ENCODE measurements at places on chromosomes 7 and 10. TPM values are rescaled to one million over a fixed set of nuclear protein-coding genes. Genes with fewer than 3 reads are reported as not detected.

DNA sequence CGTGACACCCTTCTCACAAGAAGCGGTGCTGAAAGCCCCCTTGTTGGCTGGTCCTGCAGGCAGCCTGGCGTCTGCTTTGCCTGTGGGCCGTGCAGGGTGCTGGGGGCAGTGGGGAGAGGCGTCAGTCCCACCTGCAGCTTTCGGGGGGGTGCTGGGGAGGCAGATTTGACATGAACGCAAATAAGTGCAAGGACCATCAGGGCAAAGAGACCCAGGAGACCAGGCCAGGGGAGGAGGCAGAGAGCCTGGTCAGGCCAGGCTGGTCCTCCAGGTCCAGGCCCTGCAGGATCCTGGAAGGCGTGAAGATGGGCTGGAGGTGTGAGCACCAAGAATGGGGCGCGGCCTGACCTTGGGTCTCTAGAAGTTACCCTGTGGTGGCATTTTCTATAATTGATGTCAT lies 81.6 kb downstream of the MGMT start:
- no peak for DNase-seq

The CLDN4 gene
- total RNA-seq = 216 TPM

DNA sequence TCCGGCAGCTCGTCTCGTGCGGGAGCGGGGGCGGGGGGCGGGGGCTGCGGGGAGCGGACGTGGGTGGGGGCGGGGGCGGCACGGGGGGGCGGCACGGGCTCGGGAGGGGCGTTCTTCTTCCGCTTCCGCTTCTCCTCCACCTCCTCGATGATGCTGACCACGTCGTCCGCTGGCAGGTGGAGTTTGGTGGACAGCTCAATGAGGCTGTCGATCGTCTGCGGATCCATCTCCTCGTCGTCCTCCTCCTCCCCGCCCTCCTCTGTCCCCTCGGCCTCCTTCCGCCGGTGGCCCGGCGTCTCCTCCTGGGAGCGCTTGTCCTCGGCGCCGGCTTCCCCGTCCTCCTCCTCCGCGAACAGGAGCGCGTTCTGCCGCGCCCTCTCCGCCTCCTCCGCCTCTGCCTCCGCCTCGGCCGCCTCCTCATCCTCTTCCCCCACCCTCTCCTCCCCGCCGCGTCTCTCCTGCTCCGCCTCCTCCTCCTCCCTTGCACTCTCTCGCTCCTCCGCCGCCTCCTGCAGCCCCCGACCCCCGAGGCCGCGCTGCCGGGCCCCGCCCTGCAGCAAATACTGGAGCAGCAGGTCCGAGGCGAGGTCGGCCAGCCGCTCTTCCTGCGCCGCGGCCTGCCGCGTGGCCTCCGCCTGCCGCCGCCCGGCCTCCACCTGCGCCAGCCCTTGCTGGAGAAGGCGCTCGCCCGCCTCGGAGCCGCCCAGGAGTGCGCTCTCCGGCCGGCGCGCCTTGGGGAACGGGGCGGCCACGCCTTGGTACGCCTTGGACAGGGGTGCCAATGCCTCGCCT lies 1.9 kb downstream of the VGF start:
- no peak for DNase-seq

DNA sequence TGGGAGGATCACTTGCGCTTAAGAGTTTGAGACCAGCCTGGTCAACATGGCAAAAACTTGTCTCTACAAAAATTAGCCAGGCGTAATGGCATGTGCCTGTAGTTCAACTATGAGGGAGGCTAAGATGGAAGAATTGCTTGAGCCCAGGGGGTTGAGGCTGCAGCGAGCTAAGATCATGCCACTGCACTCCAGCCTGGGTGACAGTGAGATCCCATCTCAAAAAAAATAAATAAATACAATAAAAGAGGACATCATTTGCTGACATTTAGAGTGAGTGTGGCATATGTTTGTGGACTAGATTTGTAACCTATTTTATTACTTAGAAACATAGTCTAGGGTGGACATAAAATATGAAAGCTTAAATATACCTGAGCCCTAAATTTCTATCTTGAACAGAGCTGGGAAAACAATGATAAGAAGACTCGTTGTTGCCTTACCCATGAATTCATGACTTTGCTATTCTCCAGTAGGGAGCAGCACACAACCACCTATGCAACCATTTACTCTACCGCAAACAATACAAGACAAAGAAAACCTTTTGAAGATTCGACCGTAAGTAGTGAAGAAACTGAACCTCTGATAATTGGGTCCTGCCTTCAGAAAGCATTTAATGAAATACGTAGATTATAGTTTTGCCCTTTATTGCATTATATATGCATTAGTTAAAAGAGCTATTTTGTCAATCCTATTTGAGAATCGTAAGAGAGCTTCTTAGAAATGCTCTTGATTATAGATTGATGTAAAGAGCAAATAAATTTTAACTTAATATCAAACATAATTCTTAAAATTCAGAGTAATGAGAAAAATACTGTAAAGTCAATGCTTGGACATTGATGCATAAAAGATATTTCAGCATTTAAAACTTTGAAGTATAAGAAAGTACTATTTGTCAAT lies 83.5 kb downstream of the GNAT3 start:
- peak; percentile 24 for DNase-seq

DNA sequence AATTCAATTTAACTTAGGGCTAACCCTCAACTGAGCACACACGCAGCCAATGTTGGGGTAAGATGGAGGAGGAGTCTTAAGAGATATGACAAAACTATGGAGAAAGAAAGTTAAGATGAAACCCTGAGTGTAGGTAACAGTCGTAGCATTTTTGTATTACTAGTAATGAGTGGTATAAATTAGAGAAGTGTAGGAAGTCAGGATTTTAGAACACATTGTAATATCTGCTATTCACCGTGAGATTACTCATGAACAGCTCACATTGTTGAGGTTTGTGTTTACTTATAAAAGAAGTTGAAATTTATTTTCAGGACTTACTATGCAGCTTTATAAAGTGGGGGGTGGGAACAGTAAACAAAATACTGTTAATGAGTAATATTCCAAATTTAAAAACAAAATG lies 107.2 kb downstream of the ARHGAP21 start:
- no peak for DNase-seq

GRCh38 chr7:48424731-48425130 lies 253.5 kb downstream of the ABCA13 start:
- no peak for DNase-seq

DNA sequence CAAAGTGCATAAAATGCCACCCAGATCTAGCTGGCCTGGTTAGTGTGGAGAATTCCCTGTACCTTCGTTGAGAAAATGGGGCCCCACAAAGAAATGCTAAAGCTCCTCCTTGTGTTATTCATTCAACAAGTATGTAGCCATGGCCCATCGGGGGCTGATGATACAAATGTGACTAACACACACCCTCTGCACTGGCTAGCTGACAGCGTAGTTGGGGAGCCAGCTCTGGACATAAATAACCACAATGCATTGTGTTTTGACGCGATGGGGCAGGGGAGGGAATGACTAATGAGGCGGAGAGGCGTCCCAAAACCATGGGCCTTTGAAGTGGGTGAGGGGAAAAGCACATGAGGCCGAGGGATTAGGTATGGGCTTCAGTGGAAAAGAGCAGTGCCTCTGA lies 28.2 kb upstream of the ASL start:
- no peak for DNase-seq

The RADIL gene
- total RNA-seq = 12.0 TPM

DNA sequence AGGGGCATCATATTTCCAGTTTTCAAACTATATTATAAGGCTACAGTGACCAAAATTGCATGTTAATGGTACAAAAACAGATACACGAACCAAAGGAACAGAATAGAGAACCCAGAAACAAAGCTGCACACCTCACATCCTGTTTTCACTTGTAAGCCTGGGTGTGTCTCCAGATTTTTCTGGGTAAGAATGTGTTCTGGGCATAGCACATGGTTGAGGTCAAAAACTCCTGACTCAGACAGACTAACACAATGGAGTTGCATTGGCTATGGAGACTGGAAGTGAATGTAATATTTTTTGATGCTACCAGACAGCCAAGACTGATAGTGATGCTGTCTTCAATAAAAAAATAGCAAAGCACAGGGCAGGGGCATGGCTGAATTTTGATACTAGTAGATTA lies 1175.2 kb downstream of the NXPH1 start:
- DNase-seq = no peak

The PALD1 gene
- total RNA-seq = 6.6 TPM

- DNase-seq = no peak
Measured at GRCh38 chr10:5584895-5585516, 60.2 kb downstream of the CALML3 start.

DNA sequence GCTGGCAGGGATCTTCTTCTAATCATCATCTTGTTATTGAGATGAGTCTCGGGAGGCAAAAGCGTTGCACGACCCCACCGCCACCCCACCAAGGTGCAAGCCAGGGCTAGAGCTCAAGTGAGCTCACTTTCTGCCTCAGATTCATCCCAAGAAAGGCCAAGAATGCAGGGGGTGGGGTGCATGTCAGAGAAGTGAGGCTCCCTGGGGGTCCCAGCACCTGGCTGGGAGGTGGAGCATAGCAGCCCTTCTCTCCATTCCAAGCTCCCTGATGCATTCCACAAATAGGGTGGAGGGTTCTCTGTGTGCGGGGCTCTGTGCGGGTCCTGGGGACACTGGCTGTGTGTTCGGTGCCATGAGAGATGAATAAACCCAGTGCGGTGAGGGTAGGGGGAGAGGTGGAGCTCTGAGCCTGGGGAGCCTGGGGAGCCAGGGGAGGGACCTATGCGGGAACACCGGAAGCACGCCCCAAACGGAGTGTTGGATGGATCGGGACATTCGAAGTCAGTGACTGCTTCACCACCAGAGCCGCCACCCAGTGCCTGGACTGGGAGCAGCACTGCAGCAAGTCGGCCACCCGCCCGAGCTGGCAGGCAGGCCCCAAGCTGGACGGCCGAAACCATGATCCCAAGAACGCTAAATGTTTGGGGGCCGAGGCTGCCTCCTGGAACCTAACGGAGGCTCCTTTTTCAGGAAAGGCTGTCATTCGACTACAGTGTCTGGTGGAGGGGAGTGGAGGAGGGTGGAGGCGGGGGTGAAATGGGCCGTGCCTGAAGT lies 17.9 kb upstream of the HMX3 start:
- no peak for DNase-seq

GRCh38 chr10:119734396-119735332 lies 8.8 kb downstream of the INPP5F start:
- DNase-seq = no peak

DNA sequence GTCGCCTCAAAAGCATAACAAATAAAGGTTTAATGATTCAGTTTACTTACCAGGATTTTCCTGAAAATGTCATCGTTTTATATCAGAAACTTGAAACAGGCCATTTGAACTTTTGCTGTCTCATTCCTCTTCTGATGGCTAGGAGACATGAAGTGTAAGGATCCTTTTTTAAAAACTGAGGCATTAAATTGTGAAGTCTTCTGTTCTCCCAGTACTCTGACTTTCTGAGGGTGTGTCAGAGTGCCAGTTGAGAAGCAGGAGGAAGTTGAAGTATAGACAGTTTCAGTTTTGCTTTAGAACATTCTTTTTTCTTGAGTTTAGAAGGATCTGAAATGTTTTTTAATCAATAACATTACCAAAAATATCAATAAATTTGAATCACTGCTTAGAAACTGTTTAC lies at the start of gene SAMD9L:
Gene SAMD9L, minus strand, starts transcription at position 242 of the 400 bp plus-strand sequence. CDS start 12,414 bp downstream, outside the sequence.
- no peak for DNase-seq

The MBL2 gene
- total RNA-seq = not detected

The MYOZ1 gene
- total RNA-seq = 3.3 TPM

DNA sequence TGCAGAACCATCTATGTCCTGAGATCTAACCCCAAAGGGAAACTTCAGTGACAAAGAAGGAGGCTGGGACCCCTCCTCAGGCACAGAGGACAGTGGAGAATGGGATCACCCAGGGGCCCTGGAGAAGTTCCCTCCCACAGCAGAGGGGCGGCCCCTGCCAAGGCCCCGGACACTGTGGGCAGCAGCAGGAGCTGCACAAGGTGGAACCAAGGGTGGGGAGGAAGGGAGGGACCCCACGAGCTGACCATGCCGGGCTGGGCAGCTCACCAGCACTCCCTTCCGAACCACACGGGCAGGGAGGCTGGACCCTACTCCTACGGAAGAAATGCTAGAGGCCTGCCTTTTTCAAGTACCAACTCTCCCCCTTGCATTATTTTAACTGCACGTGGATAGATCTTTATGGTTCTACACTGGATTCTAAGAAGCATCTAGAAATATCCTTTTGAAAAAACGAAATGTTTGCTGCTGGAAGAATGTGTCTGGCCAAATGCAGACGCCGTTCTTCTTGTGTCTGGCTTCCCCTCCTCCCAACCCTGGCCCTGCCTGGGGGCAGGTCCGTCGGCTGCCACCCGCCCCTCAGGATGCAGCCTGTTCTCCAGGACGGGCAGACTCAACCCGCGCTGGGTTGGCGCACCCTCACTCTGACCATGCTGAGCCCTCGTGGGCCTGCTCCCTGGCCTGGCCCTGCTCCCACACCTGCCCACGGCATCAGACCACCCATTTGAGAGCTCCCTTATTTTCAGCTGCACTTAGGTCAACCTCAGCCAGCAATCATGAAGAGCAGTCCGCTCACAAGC lies 193.9 kb downstream of the TCERG1L start:
- no peak for DNase-seq

The NPSR1 gene
- not detected for total RNA-seq

GRCh38 chr7:156445997-156446761 lies 194.4 kb upstream of the RNF32 start:
- no peak for DNase-seq

- DNase-seq = no peak
Measured at GRCh38 chr10:32417911-32418547, 27.9 kb upstream of the CCDC7 start.

DNA sequence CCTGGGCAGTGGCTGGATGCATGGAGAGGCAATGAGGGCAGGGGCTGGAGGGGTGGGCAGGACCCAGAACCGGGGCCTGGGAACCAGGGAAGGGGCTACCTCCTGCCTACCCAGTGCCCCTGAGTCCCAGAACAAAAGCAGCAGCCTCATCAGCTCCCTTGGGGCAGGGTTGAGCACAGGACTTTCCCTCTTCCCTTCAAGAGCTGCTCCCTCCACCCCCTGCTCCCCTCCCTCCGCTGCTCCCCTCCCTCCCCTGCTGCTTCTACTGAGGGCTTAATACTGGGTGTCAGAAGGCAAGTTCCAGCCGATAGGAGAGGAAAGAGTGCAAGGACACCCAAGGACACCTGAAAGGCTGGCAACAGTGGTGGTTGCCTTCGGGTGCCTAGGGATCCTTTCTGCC lies 28.2 kb upstream of the INMT start:
- DNase-seq = no peak

- DNase-seq = no peak
Measured at GRCh38 chr10:17783751-17784150, 25.4 kb upstream of the MRC1 start.

DNA sequence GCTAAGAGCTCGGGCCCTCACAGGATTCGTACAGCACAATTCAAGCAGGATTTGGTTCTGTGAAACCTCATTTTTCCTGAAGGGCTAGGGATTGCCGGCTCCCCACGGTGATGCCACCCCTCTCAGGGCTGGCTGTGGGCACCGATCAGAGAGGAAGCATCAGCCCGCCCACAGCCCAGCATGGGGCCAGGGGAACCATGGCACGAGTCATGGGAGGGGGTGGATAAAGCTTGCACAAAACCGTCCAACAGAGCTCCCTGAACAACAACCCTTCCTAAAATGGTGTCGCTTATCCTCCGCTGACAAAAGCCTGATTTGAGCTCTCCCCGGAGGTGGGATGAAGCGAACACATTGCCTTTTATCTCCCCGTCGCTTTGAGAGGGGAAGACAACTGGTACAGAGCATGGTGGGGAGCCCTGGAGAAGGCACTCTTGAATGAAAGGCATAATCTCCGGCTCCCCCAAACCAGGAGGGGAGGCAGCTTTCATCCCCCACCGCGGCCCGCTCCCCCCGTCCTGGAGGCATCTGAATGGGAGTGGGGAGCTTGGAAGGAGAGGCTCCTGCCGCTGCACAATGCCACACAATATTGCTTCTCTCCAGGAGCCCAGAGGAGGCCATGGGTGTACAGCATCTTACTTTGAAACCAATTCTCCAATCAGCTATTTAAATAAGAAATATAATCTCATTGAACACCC lies 144.0 kb downstream of the RPS24 start:
- DNase-seq = no peak

The AGAP6 gene
- total RNA-seq = 22.4 TPM

The C10orf105 gene
- 0.11 TPM for total RNA-seq
